ENCODE measurements at places on chromosomes 7 and 10.

DNA sequence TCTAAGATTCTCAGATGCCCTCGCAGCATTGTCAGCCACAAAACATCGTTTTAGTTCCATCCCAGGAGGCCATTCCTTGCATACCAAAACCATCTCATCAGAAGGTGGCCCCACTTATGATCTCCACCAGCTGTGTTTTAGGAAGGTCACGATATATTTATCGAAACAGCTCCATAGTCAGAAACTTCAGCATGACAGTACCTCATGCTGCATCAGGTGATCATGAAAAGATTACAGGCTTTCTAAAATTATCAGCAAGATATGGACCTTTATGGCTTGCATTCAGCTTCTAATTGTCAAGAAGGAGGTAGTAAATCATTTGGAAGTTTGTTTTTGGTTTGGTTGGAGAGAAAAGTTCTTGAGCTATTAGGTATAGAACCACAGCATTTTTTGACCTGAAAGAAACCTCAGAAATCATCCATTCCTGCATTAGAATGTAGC is 20.0 kb downstream of the JAZF1 start:
- no peak for DNase-seq

GRCh38 chr10:77187376-77187999 is 450.1 kb downstream of the KCNMA1 start:
- DNase-seq, result no peak

GRCh38 chr7:3807824-3808223 is 506.8 kb downstream of the SDK1 start:
- no peak for DNase-seq

GRCh38 chr10:16717622-16718395 is 99.4 kb downstream of the RSU1 start:
- DNase-seq, result no peak

DNA sequence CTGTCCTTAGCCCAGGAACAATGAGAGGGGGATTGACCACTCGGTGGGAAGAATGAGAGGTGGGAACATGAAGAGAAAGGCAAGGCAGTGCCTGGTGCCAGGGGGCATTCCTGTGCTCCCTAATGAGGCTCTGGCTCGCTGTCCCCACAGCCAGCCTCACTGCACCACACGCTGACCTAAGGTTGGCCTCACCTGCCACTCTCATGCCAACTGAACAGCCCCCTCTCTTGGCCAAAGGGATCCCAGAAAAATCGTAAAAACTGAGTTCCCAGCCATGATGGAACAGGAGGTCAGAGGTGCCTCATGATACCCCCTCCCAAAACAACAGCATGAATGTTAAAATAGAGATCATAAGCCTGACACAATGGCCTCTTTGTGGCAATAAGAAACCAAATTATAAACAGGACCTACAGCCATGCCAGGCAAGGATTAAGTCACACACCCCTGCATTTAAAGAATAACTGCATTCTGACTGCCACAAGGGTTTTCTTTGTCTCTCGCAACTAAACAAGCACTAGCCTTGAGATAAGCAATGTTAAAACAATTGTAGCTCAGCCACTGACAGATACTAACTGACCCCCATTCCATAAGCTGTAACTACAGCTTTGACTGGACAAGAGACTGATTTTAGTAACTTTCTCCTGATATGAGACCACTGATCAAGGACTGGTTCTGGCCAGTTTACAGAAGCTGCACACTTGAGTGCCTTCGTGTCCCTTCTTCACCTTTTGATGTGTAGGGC is 149.2 kb downstream of the SH2D4B start:
- no peak for DNase-seq

DNA sequence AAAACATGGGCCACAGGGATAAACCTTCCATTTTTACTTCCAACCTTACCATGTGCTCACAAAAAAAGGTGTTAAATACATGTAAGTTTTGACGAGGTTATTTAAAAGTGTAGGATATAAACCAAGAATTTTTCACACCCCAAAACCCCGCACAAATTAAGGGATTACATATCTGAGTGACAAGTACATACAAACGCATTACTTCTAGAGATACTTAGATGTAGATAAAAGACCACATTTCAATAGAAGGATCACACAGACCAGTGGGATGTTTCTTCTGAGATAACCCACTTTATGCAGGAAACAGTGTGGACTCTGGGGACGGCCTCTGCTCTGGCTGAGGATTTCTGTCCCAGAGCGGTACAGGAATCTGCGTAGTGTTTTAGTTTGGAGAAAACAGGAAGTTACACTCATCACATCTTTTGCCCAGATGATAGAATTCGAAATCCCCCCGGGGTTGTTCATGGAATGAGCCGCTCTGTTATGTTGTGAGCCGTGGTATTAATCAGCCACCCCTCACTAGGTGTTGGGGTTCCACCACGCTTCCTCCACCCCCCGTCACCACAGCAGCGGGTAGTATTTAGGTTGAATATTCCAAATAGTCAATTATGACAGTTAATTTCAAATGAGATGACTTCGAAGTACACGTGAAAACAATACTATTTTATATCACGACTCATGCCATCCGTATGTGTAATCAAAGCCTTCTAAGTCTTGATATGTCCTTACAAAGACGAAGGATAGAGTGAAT is 1.3 kb upstream of the CUL1 start:
- DNase-seq, result no peak

GRCh38 chr10:58019863-58020537 is 247.7 kb downstream of the IPMK start:
- DNase-seq, result no peak

DNA sequence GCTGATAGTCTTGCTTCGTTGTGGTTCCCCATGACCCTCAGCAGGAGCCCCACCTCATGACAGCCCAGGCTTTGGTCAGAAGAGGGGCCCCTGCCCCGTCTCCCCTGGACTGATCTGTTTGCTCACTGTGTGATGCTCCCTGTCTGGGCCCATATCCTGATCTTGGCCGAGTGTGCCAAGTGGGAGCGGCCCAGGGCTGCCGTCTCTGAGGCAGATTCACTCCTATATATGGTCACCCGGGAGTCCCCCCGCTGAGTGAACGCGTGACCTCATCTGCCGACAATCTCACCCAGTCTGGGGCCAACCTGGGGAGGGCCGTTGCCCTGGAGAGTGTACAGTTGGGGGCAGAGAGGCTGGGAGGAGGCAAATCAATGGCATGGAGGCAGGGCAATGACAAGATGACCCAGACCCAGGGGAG is 34.5 kb downstream of the PPIF start:
- no peak for DNase-seq

DNA sequence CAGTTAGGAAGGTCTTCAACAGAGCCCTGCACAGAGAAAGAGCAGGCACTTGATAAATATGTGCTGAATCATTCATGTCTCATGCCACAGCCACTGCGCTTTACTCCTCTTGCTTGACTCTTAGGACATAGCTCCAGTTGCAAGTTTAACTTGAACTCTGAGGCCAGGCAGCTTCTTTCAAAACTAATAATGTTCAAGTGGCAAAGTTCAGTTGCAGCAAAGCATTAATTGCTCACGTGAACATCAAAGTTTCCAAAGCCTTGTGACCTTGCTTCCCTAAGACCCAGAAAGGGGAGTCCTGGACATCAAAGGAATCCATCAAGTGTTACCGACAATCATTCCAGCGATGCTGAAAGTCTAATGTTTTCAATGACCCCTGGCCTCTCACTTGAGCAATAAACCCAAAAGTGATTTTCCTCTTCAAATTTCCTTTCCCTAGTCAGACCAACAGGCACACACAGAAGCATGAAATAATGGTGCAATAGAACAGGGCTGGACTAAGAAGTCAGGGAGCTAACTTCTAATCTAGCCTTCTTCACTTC is 21.8 kb upstream of the TECTB start:
- no peak for DNase-seq

- DNase-seq, result no peak
These were observed 929 bp downstream of the GBF1 start for GRCh38 chr10:102246261-102246660.

GRCh38 chr10:61897671-61898434 is 3.6 kb upstream of the ARID5B start:
- DNase-seq, result peak; percentile 75

DNA sequence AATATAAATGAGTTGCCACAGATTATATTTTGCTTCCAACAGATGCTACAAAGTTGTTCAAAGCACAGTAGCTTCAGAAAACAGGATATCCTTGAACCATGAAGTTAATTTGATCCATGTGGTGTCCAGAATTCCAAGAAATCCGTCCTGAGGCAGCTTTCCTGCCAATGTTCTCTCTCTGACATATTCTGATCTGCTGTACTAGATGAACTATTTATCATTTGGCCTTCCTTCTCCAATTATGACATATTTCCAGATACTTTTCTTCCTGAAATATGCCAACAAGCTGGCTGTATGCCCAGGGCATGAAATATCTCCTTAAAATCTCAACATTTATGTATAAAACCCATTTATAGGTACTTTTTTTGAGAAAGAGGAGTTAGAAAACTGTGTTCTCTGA is 141.1 kb downstream of the SPAG6 start:
- DNase-seq, result no peak

DNA sequence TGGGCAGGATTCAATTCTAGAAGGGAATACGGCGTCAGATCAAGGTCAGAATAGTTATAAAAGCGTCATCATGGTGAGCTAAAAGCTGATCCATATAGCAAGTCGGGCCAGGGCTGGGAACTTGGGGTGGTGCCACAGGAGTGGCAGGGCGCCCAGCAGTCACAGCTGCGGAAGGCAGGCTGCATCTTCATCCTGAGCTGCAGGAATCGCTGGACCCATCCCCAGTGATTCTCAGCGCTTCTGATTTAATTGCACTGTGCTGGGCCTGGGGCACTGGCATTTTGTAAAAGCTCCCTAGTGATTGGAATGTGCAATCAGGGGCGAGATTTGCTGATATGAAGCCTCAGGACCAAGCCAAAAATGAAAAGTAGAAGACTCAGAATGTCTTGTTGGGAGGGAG is 135.3 kb downstream of the CTTNBP2 start:
- DNase-seq, result no peak

GRCh38 chr10:58734116-58734515 is 221.4 kb downstream of the BICC1 start:
- no peak for DNase-seq

DNA sequence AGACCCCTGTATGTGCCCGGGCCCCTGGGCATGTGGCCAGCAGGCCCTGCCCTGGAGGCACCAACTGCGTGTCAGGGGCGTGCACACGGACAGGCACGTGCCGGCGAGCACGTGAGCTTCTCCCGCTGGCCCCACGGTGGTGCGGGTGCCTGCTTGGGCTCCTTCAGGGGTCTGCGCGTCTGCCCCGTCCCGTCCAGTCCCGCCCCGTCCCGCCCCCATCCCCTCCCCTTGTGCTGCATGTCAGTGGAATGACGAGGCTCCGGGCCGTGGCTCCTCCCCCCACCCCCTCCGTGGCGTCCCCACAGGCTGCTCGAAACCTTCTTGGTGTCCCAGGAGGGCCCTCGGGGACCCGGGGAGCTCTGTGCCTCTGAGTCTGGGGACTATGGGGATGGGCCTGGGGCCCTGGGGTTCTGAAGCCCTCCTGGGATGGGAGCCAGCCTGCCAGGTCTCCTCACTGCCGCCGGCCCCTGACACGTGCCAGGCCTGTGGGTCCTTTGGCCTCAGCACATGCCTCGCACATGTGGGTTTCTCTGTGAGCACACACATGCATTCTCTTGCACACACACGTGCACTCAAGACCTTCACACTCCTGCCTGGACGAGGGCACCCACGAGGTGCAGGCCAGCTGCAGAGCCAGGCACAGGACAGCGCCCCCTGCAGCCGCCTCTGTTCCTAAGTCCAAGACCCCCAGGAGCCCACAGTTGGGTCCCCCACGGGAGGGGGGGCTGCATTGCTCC is 27.5 kb upstream of the AMZ1 start:
- DNase-seq, result no peak

DNA sequence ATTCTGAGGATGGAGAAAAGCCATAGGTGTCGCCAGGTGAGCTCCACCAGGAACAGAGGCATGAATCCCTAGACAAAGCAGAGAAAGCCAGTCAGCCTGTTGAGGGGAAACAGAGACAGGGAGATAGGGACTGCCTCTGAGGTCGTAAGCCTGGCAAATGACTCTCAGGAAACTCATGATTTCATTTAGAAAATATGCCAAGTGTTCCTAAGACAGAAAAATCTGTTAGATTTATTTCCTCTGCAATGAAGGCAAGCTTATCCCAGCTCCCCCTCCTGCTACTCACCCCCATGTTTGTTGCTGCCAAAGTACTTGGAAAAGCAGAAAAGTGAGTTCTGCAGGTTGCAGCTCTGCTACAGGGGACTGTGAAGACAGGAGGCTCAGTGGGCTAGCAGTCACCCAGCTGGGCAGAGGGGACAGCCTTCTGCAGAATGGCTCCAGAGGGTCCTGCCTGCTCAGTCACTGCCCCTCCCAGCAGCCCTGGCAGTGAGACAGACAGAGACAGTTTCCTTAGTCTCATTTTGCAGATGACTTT is 184.3 kb downstream of the ADRA2A start:
- no peak for DNase-seq

GRCh38 chr10:6048281-6049030 is 13.7 kb downstream of the IL2RA start:
- no peak for DNase-seq

GRCh38 chr10:79287973-79288723 is 59.1 kb upstream of the PPIF start:
- DNase-seq, result no peak

DNA sequence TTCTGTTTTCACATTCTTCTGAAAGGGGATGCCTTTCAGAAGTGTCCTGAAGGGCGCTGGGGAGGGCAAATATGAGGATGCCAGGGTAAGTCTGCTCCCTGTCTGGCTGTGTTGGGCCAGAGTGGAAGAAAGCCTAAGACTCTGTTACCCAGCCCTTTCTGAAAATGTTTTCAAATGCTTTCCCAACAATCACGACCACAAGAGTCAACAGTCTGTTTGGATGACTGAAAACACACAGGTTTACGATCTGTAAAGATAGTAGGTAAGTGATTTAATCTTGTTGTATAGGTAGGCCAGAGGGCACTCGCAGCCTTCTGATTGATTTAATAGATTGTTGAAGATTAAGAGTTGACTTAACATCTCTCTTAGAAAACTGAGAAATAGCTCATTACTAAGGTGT is 13.2 kb downstream of the SGPL1 start:
- no peak for DNase-seq

GRCh38 chr10:792792-793100 is 103.3 kb upstream of the DIP2C start:
- DNase-seq, result no peak

- DNase-seq, result no peak
These were observed 123.6 kb downstream of the TCERG1L start for GRCh38 chr10:131187926-131188325.

GRCh38 chr10:25504306-25504705 is 329.5 kb downstream of the GPR158 start:
- DNase-seq, result no peak

DNA sequence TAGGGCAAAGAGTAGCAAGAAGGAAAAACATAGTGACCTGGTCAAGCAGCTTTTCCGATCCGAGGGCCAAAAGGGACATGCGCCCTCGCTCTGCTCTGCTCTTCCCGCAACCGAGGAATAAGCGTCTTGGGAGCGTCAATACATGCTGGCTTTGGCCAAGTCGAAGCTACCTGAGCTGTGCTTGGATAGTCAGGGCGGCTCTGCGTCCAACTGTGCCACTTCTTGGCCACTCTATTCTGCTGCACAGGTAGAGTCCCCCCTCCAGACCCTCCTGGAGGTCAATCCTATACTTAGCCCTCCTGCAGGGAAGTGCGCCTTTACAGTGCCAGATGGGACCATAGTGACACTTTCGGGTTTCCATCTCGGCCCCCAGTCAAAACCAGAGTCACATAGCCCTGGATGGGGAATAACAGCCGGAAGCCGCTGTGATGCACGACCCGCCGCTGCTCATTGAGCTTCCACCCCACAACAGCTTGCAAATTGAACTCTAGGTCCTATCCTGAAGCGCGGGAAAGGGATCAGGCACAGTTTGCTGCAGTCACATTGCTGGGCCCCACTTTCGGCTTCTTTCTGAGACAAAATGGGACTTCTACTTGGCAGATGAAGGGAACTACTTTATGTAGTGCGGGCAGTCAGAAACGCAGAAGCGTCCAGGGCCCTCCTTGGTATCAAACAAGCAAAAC is 1.1 kb upstream of the HPSE2 start:
- no peak for DNase-seq
